ENCODE measurements at places on chromosomes 12 and 14.

GRCh38 chr14:91898372-91898771 is 31.0 kb upstream of the TC2N start:
- DNase-seq: no peak

DNA sequence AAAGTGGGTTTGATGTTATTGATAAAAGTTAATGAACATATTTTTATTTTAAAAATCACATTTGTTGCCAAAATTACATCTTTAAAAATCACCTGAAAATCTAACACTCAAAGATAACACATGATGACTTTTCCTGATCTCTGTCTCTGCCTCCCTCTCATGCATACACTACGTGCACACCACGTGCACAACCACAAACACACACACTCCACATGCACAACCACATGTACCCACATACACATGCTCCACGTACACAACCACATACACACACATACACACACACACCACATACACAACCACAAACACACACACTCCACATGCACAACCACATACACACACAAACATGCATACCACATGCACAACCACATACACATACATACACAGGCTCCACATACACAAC is 61.8 kb upstream of the TMEM132C start:
- no peak for DNase-seq

DNA sequence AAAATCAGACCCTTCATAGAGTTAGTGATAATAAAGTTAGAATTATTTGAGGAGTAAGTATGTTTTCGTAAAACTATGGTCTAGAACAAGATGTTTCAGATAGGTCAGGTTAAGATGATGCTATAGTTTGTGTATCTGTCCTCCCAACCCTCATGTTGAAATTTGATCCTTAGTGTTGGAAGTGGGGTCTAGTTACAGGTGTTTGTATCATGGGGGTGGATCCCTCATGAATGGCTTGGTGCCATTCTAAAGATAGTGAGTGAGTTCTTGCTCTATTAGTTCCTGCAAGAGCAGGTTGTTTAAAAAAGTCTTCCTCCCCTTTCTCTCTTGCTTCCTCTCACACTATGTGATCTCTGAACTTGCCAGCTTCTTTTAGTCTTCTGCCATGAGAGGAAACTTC is 707.3 kb upstream of the FOXG1 start:
- no peak for DNase-seq

- no peak for DNase-seq
Measured at GRCh38 chr12:123444092-123445026, 7.9 kb upstream of the RILPL2 start.

DNA sequence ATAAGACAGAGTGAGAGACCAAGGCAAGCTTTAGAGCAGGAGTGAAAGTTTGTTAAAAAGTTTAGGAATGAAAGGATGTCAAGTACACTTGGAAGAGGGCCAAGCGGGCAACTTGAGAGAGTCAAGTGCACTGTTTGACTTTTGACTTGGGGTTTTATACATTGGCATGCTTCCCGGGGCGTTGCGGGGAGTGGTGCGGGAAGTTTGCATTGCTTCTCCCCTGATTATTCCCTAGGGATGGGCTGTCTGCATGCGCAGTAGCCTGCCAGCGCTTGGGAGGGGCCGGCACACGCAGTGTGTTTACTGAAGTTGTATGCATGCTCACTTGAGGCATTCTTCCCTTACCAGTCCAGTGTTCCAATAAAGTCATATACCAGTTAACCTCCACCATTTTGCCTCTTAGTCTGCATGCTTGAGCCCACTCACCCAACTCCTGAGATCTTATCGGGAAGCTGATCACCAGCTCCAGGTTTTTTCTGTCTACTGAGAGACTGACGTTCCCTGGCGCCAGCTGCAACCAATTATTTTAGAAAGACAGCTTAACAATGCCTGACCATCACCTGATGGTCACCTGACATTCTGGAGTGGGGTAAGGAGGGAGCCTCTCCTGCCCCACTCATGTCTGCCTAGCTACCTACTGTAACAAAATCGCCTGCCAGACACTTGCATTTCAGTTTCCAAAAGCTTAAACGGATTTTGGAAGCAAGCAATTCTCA is 53.2 kb downstream of the DACT1 start:
- DNase-seq: peak; percentile 98

DNA sequence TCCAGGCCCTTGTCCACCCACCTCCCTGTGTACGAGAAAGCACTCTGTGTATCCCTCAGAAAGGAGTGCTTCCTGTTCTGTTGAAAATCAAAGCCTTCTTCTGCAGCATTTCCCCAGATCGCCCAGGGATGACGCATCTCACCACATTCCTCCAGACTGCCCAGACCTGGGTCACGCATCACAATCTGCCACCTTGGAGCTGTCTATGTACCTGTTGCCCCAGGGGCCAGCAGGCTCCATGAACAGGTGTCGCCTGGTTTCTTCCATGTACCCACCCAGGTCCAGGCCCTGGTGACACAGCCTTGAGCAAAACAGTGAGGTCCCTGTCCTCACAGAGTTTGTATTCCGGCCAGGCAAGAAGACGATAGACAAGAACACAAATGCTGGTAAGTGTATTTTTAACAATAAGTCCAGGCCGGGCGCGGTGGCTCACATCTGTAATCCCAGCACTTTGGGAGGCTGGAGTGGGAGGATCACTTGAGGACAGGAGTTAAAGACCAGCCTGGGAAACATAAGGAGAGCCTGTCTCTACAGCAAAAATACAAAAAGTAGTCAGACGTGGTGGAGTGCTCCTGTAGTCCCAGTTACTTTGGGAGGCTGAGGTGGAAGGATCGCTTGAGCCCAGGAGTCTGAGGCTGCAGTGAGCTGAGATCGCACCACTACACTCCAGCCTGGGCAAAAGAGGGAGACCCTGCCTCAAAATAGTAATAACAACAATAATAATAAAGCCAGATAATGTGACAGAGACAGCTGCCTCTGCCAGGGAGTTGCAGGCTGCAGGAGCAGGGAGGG is 6.8 kb upstream of the PPP1R13B start:
- no peak for DNase-seq

GRCh38 chr14:62117751-62118105 is 355.5 kb downstream of the SNAPC1 start:
- DNase-seq: no peak

- no peak for DNase-seq
Measured at GRCh38 chr12:80321653-80322052, 122.4 kb upstream of the PTPRQ start.
